ENCODE measurements at places on chromosomes 11 and 22.

DNA sequence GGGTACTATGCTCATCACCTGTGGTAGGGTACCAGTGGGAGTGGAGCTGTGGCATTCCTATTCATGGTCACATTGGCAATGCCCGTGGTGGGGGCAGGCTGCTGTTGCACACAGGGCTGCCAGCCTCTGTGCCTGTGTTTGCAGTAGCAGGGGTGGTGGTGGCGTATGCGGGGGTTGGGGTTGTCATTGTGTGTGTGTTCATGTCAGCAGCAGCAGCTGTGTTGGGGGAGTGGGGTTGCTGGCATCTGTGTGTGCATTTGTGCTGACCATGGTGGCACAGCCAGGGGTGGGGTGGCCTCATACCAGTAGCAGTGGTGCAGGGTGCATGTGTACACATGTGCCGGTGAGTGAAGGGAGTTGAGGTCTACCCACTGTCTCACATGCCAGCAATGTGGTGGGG is 34.4 kb downstream of the TMEM225 start:
- DNase-seq, result no peak

GRCh38 chr11:47393163-47394049 is 15.0 kb upstream of the SLC39A13 start:
- DNase-seq, result no peak

GRCh38 chr11:94400839-94401772 is at the start of gene GPR83:
Gene GPR83, minus strand, starts transcription at chr11:94401419. Its CDS starts 172 bp downstream, at chr11:94401247.
- DNase-seq, result no peak

DNA sequence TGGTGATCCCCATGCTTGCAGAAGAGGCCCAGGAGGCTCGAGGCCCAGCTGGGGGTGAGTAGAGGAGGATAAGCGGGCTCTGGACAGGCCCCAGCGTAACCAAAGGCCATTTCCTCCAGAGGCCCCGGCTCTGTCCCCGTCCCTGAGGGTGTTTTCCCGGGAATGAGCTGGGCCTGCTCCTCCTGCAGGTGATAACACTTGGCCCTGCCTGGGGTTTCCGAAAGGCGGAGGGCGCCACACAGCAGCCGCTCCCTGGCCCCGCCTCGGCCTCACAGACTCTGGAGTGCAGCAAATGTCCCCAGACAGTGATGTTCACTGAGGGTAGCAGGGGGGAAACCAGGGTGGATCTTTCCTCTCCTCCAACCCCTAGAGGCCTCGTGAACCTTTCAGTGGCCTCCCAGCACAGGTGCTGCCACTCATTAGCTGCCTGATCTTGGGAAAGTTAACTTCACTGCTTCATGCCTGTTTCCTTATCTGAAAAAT is 10.5 kb upstream of the MGAT3 start:
- no peak for DNase-seq

GRCh38 chr22:44550711-44551491 is 52.9 kb upstream of the RTL6 start:
- DNase-seq, result no peak

GRCh38 chr11:88188932-88189253 is 13.7 kb upstream of the RAB38 start:
- DNase-seq, result no peak

- no peak for DNase-seq
These were observed 566.9 kb upstream of the ANO5 start for GRCh38 chr11:21625982-21626381.

DNA sequence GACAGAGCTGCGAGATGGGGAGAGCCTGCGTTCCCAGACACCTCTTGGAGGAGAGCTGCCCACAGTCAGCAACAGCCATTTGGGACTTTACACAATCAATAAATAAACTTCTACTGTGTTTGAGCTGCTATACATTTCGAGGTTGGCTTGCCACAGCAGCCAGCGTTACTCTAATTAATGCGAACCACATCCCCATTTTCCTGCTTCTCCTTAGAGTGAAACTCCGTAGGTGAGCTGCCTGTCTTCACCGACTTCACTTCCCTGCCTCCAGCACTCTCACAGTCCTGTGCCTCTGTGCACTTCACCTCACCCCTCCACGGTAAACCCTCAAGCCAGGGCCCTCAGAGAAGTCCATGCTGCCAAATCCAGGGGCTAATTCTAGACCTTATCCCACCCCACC is 5.9 kb upstream of the SLC22A12 start:
- no peak for DNase-seq

DNA sequence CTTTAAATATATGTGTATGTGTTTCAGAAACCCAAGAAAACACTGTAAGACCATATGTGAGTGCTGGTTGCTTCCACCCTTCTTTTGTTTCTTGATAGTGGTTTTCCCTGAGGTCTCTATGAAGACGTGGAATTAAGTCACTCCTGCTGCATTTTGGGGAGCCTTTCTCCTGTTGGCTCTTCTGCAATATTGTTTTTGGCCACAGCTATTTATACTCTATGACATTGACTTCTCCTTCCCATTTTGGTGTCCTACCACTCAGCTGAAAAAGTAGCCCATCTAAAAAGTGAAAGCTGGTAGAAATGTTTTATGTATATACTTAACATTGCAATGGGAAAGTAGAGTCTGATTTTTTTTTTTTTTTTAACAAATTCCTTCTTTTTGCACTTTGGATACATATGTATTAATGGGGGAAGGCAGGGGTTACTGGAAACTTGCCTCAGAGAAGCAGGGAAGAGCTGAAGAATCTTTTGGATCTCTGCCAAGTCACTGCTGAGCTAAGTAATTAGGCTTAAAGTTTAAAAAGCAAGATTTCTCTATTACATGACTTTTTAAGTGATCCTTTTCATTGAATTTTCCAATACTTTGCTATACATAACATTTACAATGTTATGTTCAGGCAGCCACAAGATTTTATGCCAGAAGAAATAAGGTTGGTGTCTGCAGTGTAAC is 1.8 kb downstream of the TTC17 start:
- DNase-seq, result no peak

- DNase-seq, result no peak
These were observed 420.0 kb downstream of the CTTN start for GRCh38 chr11:70818351-70818750.

Data from stimulated activated CD4-positive, alpha-beta T cell treated with anti-CD3 and anti-CD28 coated beads, Interleukin-1b, Interleukin-23, amount 100 ng/mL, for 1 hour (primary cell).